ENCODE measurements at places on chromosomes 4 and X.

GRCh38 chr4:36303426-36304137 lies 22.2 kb downstream of the DTHD1 start:
- no peak for DNase-seq

DNA sequence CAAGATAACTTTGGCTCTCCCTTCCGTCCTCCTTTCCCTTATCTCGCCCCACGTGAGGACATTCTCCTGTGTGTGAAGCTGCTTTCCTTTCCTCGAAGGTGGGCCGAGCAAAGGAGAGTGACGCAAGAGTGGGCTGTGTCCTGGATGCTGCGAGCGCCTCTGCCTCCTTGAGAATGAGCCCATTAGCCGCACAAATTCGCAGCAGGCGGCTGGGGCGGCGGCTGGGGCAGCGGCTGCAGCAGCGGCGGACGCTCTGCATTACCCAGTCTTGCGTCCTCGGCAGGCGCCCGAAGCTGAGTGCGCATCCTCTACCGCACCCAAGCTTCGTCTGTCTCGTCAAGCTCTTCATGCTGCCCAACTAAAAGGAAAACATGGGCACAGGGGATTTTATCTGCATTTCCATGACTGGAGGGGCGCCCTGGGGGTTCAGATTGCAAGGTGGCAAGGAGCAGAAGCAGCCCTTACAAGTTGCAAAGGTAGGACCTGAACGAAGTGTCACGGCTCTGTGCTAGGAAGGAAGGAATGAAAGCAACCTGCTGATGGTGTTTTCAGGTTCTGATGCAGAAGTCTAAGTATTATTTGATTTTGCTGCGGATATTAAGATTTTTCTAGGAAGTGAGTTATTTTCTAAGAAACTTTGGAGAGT lies at the start of gene SYNPO2:
SYNPO2 (plus strand) TSS at position 189 of the 646 bp plus-strand sequence; CDS start at position 372, 183 bp downstream.
- DNase-seq, result no peak

DNA sequence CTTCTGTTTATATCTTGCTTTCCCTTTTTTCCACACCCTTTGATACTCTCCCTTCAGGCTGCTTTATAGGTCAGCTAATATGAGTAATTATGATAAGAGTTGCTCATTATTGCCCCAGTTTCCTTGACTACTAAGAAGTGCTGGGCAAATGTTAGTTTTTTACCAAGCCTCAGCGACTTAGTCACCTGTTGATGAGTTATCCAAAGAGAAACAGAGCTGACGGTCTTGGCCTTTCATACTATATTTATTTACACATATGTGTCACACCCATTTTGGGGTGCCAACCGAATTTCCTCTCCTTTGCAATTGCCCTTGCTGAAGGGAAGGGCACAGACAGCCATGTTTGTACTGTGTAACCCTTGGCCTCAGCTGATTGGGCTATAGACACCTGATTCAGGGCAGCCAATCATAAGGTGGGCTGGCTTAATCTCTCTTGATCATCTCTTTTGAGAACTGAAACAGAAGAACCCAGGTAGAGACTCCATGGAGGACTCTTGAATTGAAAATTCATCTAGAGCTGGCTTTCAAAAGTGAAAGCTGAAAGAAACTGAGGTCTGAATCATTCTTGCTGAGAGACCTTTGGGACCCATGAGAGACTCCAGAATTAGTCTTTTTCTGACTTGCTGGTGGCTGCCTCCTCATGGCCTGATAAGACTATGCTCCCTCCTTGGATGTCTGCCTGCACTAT lies 111.7 kb upstream of the RPS6KA3 start:
- DNase-seq, result no peak

DNA sequence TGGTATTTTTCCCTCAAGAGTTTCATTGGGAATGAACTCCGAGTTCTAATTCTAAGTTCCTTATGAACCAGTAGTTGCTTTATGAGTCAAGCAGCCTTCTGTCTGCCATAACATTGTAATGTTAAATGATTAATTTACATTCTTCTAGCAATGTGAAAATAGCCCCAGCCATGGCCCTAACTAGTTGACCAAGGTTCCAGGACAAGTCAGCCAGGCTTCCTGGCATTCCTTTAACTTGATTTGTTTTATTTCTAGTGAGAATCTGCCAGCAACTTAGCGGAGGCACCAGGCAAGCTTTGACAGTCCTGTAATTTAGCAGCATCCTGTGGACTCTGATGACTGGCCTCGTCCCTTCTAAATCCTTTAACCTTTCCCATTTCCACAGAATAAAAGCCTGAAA lies 69.0 kb downstream of the GLRA2 start:
- DNase-seq, result no peak

DNA sequence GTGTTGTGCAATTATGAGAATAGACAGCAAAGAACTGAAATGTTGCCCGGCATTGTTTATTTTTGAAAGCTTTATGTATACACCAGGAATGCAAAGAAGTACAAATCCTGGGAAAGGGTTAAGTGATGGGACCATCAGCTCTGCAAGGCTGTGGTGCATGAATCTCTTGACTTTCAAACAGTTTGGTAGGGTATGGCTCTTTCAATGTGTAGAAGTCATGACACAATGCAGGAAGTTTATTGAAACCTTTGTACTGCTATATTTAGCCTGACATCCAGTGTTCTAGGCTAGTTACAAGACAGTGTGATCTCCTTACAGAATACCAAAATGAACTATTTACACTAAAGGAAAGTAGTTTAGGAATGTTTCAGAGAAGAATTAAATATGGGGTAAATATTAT lies 206.8 kb upstream of the HAND2 start:
- DNase-seq, result no peak

DNA sequence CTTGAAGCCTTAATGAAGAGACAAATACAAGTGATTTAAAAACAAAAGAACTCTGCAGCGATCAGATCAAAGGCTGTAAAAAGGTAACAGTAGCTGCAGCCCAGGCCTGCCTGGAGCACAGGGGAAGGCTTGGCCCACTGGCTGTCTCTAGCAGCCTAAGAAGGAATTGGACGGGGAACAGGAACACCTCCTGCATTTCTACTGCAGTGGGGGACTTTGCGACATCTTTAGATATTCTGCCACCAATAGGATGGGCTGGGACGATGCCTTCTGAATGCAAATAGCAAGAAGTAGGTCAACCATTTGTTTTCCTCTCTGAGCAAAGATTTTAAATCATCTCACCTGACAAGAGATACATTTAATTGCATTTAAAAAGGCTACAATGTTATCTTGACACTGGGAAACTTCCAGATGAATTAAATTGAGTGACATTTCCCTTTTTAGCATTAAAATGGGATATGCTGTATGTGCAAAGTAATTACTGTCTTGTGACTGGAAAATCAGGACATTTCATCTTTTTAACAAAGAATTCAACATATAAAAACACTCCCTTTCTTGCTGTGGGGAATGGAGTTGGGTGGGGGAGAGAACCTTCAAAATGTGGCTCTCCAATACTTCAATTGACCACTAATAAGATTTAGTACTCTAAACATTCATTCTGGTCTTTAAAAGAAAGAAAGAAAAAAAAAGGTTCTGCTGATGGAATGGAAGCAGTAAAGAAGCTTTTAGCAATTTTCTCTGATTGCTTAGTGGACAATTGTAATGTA lies 70.0 kb downstream of the NYX start:
- no peak for DNase-seq

DNA sequence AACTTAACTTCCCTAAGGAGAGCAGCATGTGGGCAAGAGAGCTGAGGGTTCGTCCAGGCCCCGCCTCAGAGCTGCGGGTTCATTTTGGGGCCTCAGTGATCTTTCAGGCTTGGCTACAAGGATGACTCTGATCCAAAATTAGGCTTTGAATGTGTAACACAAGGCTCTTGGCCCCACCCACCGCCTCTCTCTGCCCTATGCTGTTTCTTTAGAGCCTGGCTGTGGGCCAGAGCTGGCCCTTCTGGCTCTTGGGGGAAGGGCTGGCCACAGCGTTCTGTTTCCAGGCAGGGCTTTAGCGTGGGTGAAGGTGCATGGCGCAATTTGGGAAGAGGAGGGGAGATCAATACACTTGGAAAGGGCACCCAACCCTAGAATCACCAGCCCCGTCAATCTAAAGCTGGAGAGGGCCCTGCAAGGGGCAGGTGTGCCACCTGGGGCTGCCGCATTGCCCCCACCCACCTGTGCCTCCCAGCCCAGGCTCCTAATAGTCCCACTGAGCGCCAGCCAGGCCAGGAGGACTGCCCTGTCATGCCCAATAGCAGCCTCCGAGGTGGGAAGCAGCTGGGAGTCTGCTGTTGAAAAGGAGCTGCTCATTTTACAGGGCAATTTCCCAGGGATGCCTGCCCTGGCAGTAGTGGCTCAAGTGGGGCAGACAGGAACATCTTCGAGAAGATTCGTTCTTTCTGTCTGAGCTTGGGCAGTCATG lies 84.5 kb upstream of the MAML3 start:
- DNase-seq, result peak; percentile 81

GRCh38 chr4:155787113-155787710 lies 28.4 kb downstream of the GUCY1B1 start:
- DNase-seq, result no peak

DNA sequence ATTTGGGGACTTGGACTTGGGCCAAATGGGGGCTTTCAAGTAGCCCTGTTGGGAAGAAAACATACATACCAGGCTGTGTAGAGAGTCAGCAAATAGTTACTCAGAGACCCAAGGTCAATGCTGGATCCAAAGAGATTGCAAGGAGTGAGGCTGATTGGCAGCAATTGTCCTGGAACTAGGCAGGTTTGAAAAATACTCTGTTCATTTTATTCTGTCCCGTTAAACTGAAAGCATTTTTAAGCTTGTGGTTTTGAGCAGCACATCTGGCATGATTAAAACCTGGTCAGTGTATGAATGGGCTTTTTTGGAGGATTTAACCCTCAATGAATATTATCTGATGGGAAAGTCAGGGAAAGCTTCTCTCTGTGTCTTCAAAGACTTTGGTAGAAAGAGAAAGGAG lies 294.3 kb upstream of the BOD1L1 start:
- DNase-seq, result no peak

GRCh38 chr4:174454815-174455473 lies 67.3 kb downstream of the HPGD start:
- DNase-seq, result no peak

DNA sequence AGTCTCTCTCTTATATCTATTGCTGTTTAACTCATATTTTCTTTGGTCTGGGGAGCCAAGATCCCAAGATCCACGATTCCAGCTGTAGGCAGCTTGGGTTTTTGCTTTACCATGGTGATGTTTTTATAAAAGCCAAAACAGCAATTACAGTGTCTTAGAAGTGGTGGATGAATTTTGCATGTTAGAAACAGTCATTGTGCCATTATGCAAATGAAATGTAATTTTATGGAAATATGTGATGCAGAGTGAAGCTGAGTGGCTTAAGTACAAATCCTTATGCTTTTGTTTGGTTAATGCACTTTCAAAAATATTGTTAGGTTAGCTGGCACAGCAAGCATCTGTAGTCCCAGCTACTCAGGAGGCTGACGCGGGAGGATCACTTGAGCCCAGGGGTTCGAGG lies 32.8 kb upstream of the PTTG2 start:
- no peak for DNase-seq

DNA sequence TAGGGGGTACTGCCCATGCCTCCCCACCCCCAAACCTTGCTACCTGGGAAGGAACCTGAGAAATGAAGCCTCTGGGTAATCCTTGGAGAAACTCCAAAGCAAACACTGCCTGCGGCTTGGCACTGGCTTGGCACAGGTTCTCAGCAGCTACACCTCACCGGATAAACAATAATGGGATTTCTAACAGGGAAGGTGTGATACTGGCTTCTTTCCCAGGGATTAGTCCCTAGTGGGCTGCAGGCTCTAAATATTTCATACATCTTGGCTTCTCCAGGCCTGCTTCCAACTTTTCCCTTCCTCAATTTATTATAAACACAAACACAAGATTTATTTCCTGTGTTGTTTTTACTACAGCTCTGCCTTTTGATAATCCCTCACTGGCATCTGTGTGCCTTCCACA lies 12.5 kb downstream of the SEC24D start:
- no peak for DNase-seq

GRCh38 chr4:137390707-137391106 lies 141.6 kb downstream of the PCDH18 start:
- DNase-seq, result no peak

- DNase-seq, result no peak
Observed at GRCh38 chr4:120821029-120821428, 101.5 kb downstream of the PRDM5 start.

GRCh38 chr4:44118971-44119680 lies 329.5 kb downstream of the KCTD8 start:
- DNase-seq, result no peak

DNA sequence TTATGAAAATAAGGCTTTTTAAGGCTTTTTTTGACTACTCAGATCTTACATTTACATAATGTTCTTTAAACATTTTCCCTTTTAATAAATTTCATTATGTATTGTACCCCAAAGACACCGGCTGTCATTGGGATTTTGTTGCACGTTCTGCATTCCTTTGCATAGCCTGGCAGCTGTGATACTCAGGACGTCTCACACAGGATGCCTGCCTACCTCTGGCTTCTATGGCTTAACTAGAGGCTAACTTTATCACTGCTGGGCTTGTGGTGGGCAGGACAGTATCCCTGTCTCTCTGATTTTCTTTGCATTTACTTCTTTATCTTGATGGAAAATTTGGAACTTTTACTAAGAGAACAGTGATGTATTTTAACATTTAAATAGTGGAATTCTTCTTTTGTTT lies 147.8 kb downstream of the BMPR1B start:
- DNase-seq, result no peak

GRCh38 chrX:10525381-10526120 lies 94.8 kb downstream of the MID1 start:
- no peak for DNase-seq

GRCh38 chr4:142085513-142086292 lies 449.3 kb downstream of the IL15 start:
- no peak for DNase-seq

DNA sequence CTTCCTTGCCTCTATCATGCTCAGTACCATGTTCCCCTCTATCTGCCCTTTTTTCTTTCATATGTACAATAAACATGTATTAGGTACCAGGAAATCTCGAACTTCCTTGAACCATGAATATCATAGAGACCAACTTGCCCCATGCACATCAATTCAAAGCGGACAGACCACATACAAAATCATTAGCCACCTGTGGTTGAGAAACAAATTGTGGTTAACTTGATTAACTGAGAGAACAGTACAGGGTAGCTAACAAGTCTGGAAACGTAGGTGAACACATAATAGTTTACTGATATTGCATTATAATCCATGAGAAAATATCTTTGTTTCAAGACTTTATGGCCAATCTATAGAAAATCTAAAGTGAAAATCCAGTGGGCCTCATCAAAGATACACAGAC lies 8.2 kb downstream of the CASP3 start:
- DNase-seq, result no peak

DNA sequence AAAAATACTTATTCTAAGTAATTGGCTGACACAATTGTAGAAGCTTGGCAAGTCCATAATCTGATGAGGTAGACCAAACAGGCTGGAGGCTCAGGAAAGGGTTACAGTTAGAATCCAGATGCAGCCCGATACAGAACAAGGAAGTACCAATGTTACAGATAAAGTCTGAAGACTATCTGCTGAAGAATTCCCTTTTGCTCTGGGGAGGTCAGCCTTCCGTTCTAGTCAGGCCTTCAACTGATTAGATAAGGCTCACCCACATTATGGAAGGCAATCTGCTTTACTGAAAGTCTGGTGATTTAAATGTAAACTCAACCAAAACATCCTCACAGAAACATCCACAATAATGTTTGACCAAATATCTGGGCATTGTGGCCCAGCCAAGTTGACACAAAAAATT lies 7.4 kb upstream of the DYNLT3 start:
- DNase-seq, result no peak

- no peak for DNase-seq
Observed at GRCh38 chrX:11197671-11198070, 86.5 kb downstream of the HCCS start.

Measured in NCI-H187 (cell line).